DMS 273 treated with DMSO at 0.1 percent for 48 hours (cell line): ENCODE measurements at places on chromosomes 7 and 10.

DNA sequence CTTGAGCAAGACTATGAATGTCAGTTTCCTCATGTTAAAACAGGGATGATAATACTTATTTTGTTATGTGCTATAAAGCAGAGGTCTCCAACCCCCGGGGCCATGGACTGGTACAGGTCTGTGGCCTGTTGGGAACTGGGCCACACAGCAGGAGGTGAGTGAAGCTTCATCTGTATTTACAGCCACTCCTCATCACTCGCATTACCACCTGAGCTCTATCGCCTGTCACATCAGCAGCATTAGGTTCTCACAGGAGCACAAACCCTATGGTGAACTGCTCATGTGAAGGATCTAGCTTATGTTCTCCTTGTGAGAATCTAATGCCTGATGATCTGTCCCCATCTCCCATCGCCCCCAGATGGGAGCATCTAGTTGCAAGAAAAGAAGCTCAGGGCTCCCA lies 365.3 kb upstream of the SMIM30 start:
- DNase-seq: no peak

- no peak for DNase-seq
Measured at GRCh38 chr7:151248346-151249033, at the start of gene SMARCD3. TSS of gene SMARCD3 (minus strand) at chr7:151248694. CDS start at chr7:151248562, 132 bp downstream.

DNA sequence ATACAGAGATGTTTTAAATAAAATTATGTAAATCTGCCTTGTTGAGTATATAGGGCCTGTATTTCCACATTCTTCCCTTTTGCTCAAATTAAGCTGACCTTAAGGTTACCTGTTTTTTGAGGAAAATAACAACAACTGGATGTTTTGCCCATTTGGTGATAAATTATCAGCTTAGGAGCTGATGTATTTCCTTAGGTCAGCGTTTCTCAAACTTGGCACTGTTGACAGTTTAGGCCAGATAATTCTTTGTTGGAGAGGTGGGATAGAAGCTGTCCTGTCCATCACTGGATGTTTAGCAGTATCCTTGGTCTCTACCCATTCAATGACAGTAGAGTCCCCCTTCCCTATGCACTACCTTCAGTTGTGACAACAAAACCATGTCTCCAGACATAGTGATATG lies 7.2 kb downstream of the GSTO2 start:
- DNase-seq: no peak

DNA sequence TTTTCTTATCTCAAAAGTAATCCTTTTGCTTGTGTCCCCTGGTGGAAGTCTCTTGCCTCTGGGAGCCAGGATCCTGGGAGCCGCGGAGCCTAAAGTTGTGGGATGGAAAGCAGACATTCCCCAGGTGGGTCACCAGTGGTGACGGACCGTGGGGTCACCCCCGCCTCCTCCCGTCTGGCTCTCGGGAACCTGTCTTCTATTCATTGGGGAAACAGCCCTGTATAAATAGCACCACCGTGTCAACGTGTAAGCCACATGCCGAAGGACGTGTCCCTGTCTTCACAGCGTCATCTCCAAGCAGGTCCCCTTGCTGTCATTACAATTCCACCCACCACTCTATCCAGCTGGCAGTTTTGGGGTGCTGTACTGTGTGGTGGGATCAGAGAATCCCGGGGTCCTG lies 87.5 kb downstream of the ELFN1 start:
- no peak for DNase-seq

GRCh38 chr10:24915304-24915703 lies 37.1 kb downstream of the PRTFDC1 start:
- DNase-seq: no peak

DNA sequence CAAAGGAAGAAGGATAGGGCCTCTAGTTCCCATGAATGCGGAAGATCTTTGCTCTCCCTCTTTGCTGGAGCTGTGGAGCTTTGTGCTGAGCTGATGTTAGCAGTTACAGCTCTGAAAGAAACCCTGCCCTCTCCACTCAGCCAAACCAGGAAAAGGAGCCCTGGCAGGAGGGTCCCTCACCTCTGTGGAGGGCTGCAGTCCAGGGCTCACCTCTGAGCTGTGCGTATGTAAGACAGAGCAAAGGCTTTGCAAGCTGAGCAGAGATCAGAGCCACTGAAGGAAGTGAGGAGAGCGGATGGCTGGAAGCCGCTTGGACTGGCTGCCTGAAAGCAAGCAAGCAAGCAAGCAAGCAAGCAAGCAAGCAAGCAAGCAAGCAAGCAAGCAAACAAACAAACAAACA lies 84.7 kb downstream of the RAMP3 start:
- no peak for DNase-seq

- DNase-seq: no peak
Measured at GRCh38 chr7:30433082-30433481, 45.5 kb downstream of the NOD1 start.
